Cortex of kidney (tissue), 1 donor: ENCODE measurements at places on chromosomes 2 and 18.

DNA sequence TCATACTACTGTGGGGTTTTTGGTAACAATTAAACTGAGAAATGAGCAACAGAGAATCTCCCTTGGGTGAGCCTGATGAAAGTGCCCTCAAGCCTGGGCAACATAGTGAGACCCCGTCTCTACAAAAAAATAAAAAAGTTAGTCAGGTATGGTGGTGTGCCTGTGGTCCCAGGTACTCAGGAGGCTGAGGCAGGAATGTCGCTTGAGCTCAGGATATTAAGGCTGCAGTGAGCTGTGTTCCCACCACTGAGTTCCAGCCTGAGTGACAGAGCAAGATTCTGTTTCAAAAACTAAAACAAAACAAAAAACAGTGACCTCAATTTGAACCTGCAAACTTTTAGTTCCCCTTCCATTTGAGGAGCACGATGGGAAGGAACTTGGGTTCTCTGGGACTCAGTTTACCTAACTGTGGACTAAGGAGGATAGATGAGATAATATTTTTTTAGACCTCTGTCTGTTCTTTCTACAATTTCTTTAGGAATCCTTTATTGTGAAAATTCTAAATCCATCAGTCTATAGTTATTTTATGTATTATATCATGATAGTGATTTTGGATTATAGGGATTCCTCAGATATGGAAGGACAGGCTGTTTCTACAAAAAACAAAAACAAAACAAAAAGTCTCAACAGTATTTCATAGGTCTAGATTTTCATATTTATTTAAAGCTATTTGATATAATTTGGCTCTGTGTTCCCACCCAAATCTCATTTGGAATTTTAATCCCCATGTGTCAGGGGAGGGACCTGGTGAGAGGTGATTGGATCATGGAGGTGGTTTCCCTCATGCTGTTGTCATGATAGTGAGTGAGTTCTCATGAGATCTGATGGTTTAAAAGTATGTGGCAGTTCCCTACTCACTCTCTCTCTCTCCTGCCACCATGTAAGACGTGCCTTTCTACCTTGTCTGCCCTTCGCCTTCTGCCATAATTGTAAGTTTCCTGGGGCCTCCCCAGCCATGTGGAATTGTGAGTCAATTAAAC, 178.6 kb downstream of the MYCN start:
- no peak for DNase-seq

DNA sequence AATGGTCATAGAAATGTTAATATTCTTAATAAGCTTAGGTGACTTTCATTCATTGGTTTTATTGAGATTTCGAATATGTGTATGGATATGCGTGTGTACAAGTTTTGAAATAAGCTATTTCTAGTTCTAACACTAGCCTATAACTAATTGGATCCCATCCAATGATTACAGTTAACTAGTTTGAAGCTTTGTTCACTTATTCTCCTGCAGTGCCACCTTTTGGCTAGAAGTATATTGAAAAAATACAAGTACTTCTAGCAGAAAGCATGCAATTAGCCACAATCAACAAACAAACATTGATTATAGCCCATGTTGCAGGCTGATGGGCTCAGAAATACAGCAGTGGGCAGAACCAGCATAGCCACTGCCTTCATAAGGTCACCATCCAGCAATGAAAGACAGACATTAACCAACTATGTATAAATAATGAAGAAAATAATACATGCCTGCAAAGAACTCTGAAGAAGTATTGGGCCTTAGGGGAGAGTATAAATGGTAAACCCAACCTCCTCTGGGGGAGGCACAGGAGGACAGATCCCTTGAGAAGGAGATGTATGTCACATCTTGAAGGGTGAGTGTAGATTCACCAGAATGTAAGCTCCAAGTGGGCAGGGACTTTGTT, 5.1 kb upstream of the PIEZO2 start:
- DNase-seq: no peak

GRCh38 chr2:113376913-113377445, 60.5 kb upstream of the ZNG1B start:
- no peak for DNase-seq

- no peak for DNase-seq
These were observed 4.6 kb downstream of the PROC start for GRCh38 chr2:127422559-127423477.

DNA sequence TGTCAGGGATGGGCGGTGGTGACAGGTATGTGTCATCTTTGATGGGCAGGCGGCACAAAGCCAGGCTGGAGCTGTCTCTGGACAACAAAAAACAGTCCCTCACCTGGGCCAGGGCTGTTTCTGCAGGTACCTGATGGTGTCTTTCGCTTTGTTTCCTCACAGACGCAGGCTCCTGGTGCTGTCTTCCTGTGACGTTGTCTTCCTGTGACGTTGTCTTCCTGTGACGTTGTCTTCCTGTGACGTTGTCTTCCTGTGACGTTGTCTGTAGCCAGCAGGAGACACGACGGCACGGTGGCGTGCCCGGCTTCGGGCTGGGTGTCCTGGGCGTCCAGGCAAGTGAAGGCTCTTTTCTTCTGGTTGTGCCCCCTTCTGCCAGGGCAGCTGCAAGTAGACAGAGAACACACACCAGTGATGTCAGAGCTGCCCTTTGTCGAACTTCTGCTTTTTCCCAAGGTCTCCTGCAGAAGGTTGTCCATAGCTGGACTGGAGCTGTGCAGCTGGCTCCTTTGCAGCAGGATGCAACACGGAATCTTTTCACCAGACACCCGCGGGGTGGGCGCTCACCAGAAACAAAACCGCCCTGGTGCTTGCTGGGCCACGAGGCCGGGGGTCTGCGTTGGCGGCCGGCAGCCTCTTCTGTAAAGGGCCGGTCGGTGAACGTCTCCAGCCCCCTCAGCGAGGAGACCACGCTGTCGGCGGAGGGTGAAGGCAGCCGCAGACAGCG, 21.1 kb downstream of the GPR35 start:
- no peak for DNase-seq

- no peak for DNase-seq
These were observed 478.1 kb upstream of the CHAC2 start for GRCh38 chr2:53289309-53290006.

DNA sequence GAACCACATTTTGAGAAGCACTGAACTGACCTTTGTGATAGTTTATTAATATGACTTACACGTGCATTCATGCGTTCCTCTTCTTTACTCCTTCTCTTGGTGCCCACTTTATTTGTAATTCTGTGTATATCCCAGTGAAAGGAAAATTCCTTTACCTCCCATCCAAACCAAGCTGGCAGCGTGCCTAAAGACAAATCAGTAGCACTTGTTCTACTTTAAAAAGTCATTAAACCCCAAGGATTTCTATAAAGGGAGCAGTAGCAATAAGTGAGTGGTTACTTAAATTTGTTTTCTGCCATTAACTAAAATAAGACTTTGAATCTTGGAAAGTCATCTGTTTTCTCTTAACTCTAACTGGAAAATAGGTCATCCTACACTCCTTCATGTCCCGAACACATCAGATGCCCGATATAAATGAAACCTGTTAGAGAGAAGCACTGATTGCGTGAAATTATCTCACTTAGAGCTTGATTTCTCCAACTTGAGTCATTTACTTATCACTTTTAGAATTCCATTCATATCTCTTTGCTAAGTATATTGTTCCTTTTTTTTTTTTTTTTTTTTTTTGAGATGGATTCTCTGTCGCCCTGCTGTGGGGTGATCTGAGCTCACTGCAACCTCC, 10.7 kb downstream of the PIK3C3 start:
- no peak for DNase-seq

DNA sequence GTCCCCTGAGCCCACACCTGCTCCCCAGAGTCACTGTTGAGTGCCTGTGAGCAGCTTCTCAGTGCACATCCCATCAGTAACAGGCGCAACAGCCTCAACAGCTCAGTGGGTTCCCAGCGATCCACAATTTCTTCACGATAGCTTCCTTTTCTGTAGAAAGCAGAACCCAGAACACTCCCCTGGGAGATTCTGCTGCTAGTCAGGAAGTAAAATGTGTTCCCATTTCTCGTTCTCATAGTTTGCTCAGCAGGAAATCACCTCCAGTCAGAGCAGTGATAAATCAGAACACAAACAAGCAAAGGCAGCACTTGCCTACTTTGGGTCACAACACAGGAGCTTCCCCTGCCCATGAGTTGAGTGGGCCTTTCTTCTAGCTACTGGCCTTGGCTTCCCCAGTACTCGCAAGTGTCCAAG, 48.9 kb upstream of the ATG16L1 start:
- no peak for DNase-seq

DNA sequence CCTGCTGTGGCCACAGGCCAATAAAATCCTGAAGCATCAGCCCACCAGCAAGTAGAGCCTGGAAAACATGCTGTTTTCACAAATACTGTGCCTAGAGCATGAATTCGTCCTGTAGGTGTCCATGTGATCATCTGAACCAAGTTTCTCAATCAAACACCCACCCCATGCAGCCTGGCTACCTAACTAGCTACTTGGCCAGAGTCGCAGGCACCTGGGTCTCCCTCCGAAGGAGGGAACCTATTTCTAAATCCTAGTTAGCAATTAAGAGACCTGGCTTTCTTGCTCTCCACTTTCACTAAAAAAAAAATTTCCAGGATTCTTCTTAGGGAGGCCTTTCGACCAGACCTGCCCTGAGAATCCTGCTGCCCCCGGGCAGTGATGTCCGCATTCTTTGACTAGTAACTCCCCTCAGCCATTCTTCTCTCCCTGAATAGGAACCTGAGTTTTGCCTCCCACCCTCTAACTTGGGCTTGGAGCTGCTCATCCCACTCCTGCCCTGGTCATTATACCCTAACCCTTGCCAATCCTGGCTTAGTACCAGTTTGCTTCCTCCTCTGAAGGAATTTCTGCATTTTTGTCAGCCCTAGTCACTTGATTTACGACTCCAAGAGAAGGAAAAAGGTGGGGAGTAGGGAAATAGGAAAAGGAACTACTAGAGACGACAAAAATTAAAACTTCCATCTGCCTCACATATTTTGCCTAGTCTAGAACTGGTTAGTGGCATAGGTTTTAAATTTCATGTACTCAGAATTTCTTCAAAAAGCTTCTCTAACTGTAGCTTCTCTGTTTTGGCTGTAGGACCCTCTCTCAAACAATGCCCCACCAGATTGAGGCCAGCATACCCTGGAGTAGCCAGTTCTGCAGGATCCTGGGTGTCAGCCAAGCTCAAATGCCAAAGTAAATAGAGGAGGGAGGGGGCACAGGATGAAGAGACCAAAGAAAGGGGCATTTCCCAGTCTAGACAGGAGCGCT, 25.4 kb upstream of the TANK start:
- no peak for DNase-seq

- no peak for DNase-seq
These were observed 55.1 kb upstream of the RIT2 start for GRCh38 chr18:43170586-43170985.

GRCh38 chr2:240130393-240131195, 5.5 kb downstream of the COPS9 start:
- DNase-seq: no peak

DNA sequence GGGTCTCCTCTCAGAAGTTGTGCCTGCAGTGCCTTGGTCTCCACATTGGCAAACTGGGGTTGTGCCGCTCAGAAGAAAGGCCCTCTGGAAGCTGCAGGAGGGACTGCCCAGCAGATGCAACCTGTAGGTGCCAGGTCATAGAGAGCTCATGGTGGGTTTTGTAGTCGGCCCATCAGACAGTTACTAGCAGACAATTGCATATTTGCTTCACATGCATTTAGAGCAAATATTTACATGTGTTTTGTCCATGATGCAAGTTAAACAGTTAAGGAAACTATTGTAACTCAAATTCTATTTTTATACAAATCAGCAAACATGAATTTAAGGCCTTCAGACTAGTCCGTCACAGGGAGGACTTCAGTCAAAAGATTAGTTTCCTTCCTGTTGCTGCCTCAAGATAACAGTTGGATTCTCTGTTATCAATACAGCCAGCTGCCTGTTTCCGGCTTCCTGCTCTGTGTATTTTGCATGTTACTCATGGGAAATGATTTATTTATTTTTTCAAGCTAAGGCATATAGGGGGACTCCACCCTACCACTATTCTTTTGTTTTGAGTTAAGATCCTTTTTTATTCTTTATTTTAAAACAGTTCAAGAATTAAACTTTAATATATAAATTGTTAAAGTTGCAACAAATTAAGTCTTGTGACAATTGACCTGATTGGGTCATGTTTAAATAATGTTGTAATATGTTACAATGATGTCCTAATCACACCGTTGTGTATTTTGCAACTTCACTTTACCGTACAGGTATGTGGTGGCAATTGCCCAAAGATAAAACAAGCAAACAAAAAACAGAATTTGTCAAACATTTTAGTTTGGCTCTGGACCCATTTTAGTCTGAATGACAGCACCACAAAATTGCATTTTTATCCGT, 133.5 kb downstream of the SPTBN1 start:
- no peak for DNase-seq

GRCh38 chr2:24919506-24920097, 435 bp downstream of the ADCY3 start:
- no peak for DNase-seq

DNA sequence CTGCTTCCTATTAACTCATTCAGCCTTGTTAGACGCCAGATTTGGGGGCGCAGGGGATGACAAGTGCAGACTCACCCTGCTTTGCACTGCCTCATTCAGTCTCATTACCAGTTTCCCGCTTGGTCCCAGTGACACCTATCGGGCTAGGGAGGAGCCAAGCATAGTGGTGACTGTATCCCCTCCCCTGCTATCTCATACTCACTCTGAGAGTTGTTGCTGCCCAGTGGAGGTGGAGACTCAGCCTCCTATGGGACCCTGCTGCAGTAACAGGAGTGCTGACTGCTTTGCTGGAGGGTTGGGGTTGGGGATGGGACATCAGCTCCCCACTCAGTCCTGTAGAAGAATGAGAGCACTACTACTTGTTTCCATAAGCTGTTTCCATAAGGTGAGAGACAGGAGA, 21.3 kb upstream of the PIK3C3 start:
- no peak for DNase-seq

- DNase-seq: no peak
These were observed 129.7 kb upstream of the KCNH7 start for GRCh38 chr2:162968306-162968705.

DNA sequence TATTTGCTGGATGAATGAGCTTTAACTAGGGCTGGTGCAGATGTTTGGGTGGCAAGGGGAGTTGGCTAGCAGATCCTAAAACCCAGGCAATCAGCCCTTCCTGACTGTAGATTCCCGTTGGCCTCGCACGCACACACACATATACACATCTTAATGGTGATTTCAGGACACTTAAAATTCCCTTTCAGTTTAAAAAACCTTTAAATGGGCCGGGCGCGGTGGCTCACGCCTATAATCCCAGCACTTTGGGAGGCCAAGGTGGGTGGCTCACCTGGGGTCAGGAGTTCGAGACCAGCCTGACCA, 19.5 kb upstream of the MTCL1 start:
- no peak for DNase-seq
